ENCODE measurements at places on chromosomes 5 and 9.

DNA sequence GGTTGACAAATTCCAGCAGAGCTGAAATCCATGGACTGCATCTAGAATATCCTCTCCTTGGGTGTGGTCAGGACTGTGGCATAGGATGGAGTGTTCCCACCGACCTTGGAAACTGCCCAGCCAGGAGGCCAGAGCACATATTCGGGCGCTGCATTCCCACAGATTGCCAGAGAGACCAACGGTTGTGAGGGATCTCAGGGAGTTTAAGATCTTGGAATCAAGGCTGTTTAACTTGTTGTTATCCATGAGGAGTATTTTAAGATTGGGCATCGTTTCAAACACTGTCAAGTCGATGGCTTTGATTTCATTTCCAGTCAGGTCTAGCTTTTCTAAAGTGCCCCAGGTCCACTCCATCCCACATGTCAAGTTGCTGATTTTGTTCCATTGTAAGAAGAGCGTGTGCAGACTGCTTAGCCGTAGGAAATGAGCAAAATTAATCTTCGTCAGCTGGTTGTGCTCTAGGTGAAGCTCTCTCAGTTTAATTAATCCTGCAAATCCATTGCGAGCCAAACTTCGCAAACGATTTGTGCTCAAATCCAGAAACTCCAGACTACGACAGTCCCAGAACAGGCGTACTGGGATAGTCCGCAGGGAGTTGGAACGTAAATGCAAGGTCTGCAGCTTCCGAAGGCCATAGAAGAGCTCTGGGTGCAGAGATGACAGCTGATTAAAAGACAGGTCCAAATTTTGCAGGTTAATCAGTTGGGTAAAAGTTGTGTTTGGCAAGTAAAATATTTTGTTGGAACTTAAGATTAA, 1.5 kb downstream of the LRRTM2 start:
- DNase-seq, result no peak

- no peak for DNase-seq
Observed at GRCh38 chr5:142864290-142865260, 94.4 kb downstream of the ARHGAP26 start.

- DNase-seq, result no peak
Observed at GRCh38 chr9:86471171-86471815, 117.1 kb upstream of the TUT7 start.

GRCh38 chr5:76269259-76269931, 133.7 kb upstream of the IQGAP2 start:
- no peak for DNase-seq

DNA sequence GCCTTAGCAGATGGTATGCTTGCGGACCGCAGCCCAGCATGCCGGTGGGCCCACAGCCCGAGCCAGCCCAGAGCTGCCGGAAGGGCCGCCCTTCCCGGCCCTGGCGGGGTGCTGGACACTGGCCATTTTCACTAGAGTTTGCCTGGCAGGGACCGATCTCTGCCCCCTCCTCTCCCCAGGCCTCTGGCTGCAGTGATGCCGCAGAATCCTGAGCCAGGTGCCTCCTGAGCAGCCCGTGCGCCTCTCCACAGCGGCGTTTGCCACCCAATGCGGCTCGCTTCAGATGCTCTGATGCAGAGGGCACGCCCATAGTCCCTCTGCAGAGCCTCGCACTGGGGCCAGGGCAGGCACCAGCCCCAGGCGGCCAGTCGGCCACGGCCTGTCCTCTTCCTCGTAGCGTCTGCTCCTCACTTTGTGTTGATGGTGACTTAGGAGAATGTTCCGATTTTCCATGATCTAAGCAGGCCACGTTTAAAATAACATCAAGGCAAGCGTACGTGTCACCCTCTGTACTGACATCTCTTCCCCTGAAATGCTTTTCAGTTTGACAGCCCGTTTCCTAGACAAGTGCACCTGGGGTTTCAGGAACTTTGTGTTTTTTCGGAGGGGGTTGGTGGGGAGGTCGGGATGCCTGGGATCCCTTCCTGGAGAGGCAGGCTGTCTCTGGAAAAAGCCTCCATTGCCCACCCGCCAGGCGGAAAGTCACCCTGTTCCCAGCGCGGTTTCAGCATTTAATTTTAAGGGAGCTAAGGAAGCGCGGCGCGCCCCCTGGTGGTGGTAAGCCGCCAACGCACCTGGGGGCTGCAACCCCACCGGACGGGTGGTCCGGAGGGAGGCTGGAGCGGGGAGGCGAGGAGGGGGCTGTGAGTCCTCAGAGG, 29.8 kb upstream of the HMCN2 start:
- DNase-seq, result peak; percentile 40

DNA sequence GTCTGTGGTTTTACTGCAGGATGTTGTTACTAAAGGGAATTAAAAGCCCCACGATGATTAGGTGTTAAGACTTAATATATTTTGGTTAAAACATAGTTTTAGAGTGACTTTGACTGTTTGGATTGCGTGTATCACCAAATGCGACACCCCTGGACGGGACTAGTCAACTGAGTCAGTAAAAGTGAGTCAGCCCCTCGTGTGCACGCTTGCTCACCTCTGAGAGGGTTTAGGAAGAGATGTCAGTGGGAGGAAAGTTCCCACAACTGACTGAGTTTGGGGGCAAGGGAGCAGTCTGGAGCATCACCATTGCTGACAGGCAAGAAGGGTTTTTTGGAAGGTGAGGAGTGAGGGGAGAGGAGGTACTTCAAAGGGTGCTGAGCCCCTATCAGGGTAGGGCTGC, 14.4 kb upstream of the DMRT3 start:
- no peak for DNase-seq

DNA sequence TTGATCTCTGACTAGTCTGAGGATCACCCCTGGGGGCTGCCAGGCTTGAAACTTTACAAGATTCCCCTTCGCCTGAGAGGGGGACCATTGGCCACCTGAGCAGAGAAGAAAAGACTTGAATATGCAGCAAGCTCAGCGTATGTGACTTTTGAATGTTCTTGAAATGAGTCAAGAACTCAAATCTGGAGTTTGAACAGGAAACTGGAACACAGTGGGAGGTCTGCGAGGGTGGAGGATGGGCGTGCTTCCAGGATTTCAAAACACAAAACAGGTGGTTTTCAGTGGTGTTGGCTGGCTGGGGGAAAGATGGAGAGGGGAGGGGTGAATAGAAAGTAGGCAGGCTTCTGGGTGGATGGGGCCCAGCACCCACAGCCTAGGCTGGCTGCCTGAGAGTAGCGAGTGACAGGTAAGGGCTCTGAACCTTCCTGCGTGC, 40.6 kb downstream of the TMEM174 start:
- no peak for DNase-seq

DNA sequence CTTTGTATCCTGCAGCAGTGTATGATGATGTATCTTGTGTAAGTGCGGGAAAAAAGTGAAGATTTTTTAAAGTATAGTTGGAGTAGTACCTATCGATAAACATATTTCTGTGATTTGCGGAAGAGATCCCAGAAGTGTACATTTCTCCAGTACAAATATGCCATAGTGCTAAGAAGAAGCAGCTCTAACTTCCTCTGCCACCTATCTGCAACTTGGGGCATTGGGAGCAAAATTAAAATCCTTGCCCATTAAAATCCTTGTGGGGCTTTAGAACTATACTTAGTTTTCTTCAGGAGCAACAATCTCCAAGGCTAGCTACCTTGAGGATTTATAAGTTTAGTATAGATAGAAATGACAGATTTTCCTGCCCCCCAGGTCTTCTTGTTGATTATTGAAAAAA, 123.7 kb downstream of the VCAN start:
- DNase-seq, result no peak

DNA sequence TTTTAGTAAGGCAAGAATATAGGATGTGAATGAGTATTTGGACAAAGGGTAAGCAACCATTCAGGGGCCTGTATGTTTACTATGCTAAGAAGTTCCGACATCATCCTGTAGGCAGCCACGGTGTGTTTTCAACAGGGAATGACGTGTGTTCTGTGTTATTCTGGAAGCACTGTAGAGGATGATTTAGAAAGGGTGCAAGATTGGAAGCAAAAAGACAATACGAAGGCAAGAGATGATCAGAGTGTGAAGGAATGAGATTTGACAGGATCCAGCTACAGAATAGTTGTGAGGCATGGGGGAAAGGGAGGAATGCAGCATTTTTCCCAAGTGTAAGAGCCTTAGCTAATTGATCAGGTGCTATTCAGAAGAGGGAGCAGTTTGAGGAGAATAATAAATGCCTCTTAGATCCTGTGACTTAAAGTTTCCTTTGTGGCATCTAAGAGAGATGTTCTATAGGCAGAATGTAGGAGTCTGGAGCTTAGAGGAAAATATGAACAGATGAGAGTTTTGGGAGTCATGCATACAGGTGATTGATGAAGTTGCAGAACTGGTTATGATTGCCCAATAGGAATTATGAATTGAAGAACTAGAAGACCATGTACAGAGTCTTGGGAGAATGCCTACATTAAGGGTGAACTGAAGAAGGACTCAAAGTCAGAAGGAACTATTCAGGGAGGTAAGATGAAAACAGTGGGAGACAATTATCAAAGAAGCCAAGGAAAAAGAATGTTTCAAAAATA, 2.5 kb downstream of the SMC5 start:
- no peak for DNase-seq

DNA sequence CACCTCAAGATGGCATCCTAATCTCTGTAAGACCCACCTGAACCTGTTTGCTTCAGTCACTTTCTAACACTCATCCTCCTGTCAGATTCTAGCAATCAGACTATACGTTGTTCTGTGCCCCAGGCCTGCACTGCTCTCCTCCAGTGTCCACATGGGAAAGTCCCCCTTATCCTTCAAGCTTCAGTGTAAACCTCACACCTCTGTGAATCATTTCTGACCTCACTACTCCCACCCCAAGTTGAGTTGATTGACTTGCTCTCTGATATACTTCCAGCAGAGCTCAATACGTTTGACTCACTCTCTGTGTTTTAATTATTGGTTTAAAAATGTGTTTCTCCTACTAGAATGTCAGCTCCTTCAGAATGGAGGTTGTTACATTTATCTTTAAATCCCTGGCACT, 240.2 kb downstream of the FBXL17 start:
- DNase-seq, result no peak

- no peak for DNase-seq
Observed at GRCh38 chr5:96614110-96614691, 48.0 kb upstream of the CAST start.

DNA sequence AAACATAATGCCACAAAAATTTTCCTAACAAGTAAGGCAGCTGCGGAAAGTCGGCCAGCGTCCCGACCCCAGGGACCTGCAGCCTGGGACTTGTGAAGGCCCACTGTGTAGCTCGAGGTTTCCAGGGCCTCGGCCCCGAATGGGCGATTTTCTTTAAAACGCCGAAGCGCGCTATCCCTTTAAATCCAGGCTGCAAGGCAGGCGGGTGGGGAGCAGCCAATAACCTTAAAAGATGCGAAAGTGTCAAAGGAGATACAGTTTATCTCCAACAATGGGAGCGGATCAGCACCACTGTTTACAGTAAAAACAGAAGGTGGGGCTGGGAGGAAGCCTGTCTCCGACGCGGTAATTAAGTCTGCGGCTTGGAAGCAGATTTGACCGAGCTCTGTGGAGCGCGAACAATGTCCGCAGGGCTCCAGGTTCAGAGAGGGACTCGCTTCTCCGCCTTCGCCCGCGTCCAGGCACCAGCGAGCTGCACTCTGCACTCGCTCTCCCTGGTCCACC, 1.7 kb upstream of the ZSWIM6 start:
- no peak for DNase-seq

GRCh38 chr9:108244686-108245085, 611.1 kb downstream of the ACTL7B start:
- DNase-seq, result no peak

GRCh38 chr9:12989669-12990068, 214.8 kb downstream of the LURAP1L start:
- DNase-seq, result no peak

- no peak for DNase-seq
Observed at GRCh38 chr5:152883066-152883775, 478.1 kb upstream of the NMUR2 start.

DNA sequence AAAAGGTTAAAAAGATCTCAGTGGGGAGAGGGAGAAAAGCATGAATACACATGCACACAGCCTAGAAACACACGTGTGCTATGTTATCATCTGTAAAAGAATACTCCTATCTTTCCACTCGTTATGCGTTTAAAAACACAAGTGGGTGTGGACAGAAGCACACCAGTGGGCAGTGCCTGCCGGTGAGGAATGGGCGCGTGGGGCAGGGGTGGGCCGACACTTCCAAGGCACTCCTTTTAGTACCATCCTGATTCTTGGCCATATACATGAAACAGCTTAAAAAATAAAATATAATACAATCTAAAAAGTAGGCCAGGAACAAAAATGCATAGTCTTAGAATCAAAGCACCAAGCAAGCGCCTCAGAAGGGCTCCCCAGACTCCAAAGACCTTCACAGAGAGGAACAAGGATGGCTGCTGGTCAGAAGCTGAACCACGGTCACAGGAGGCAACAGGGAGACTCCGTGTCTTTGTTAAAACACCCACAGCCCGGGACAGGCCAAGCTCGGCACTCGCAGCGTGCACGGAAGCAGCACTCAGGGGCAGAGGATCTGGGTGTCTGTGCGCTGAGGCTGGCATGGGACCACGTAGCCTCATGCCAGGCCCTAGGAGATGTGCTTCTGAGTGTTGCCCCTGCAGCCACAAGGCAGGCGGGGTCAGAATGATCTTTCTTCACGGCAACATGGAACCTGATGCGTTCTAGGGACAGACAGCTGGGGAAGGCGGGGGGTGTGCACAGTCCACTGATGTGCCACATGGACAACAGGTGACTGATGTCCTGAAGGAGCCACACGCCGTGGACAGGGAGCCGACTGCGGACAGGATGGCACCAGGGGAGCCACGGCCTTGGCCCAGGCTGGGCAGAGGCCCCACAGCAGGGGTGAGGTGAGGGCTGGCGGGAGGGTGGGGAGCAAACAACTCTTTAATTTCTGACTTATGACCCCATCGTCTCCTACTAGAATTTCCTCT, 15.9 kb downstream of the BRD9 start:
- no peak for DNase-seq

DNA sequence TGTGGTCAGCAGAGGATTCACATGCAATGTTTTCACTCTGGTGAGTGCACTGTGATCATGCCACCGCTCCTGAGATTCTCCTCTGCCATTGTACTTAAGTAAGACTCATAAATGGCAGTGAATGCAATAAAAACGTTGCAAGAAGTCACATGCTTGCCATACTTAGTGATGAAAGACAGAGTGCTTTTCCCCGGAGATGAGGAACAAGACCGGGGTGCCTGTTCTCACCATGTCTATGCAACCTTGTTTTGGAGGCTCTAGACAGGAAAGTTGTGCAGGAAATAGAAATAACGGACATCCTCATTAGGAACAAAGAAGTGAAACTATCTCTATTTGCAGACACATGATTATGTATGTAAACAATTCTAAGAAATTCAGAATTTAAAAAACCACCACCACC, 84.7 kb upstream of the IRX2 start:
- no peak for DNase-seq

DNA sequence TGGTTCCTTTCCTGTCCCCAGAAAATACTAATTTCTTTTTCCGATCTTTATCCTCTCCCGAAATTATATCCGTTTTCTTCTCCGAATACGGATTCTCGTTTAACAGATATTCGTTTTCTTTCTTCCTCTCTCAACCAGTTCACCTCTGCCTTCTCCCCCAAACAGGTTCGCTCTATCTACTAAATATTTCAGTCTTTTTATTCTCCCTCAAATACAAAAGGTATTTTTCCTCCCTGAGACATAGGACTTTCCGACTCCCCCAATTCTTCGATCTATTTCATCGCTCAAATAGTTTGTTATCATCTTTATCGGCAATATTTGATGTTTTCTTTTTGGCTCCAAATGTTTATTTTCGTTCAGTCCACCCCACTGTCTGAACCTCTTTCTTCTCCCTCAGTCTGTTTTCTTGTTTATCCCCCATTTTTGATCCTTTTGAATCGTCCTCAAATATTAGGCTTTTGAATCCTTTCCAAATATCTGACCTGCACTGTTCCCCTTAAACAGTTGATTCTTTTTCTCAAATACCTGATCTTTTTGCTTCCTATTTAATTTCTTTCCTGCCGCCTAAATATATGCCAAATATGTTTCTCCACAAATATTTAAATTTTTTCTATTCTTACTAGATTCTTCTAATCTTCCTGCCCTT, 4.4 kb downstream of the PITX1 start:
- DNase-seq, result no peak
